Stimulated activated CD8-positive, alpha-beta memory T cell treated with anti-CD3 and anti-CD28 coated beads, Interleukin-15, amount 100 ng/mL, for 1 hour (primary cell): ENCODE measurements at places on chromosomes 7 and 10.

DNA sequence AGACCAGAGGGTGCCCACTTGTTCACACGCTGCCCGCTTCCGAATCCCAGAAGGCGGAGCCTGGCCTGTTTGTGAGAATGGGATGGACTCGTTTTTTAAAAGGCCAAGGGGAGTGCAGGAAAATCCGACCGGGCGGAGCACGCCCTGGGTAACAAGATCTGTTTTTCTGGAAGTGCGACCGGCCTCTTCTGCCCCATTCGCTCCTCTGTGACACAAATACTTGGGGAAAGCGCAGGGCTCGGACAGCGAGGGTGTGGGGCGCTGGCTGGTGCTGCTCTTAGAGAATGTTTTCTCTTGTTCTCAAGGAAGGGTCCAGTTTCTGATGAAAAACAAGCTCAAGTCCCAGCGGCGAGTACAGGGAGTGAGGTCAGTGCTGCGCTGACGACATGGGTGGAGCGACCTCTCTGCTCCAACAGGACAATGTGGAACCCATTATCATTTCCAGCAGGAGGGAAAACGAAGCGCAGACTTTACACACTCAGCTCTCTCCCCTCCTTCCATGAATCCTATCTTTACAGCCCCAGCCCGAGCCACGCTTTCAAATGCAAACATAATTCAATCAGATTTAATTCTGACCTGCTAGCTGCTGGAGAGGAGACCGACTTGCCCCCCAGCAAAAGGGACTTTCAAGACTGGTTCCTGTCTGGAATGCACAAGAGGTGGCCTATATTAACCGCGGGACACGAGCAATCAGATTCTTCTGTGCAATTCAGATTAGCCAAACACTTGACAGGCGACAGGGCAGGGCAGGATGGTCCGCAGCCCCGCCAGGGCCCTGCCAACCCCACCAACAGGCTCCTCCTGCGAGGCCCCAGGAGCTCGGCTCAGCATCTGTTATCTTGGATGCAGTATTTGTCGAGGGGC is 1.1 kb downstream of the RADIL start:
- DNase-seq: no peak

- DNase-seq: no peak
Measured at GRCh38 chr7:22001345-22002004, 55.8 kb upstream of the CDCA7L start.

DNA sequence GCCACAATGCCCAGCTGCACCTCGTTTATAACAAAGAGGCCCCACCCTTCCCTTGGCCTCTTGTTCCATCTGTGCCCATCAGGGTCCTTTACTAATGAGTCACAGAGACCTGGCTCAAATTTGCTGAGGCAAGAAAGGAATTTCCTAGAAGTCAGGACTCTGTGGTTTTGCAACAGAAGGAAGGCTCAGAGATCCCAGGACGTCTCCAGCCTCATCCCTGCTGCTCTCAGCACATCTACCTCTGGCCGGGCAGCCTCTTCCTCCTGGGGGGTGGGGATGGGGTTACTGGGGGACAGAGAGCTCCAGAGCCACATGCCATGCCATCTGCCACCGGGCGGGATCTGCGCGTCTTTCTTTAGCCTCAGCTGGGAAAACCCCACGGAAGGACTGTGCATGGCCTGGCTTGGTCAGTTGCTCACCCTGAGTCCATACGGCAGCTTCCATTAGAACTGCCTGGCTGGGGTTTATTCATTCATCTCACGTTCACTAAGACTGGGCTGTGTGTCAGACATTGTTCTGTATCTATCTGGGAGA is 41.9 kb upstream of the PSMG3 start:
- DNase-seq: no peak

- no peak for DNase-seq
Measured at GRCh38 chr7:41199136-41199535, 503.8 kb downstream of the INHBA start.

DNA sequence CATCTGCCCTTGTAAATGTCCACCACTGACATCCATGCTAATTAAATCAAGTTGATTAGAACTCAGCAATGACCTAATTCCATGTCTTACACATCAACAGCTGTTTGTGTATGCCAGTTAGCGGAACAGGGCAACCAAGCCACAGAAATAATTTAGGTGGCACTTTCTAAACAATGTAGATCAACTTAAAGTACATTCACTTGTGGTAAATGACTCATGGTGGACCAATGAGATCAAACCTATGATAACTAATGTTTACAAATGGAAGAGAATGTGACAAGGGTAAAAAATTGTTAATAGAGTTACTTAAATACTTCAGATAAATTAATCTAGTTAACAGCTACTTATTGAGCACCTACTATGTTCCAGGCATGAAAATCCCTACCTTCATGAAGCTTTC is 63.1 kb upstream of the ICA1 start:
- DNase-seq: no peak

GRCh38 chr10:60172363-60172990 is 217.2 kb downstream of the ANK3 start:
- no peak for DNase-seq

GRCh38 chr7:156612930-156613329 is 27.6 kb upstream of the RNF32 start:
- DNase-seq: peak; percentile 46

DNA sequence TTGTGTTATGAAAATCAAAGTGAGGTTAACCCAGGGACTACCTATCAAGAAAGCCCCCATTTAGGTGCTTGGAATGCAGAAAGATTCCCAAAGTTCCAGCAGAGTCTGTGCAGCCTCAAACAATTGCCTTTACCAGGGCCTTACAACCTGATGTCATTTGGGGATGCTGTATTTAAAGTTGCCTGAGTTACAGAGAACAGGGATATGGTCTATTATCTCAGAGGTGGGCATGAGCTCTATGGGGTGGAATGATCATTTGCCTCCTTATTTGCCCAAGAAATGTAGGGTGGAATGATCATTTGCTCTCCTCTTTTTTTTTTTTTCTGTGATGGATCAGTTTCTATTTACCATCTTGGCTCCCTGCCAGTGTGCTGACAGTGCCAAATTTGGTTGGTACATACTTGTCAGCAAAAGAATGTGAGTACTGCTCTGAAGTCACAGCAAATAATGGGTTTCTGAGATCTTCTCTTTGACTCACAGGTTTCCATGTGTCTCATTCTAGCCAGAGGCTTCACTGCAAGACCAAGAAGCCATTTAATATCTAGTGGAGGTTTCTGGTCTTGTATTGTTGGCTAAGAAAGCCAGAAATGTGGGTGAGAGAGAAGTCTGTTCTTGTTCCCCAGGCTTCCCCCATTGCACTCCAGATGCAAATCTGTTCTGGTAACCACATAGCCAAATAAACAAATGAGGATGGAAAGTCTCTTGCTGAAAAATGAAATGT is 45.5 kb upstream of the ZNRF2 start:
- DNase-seq: no peak

DNA sequence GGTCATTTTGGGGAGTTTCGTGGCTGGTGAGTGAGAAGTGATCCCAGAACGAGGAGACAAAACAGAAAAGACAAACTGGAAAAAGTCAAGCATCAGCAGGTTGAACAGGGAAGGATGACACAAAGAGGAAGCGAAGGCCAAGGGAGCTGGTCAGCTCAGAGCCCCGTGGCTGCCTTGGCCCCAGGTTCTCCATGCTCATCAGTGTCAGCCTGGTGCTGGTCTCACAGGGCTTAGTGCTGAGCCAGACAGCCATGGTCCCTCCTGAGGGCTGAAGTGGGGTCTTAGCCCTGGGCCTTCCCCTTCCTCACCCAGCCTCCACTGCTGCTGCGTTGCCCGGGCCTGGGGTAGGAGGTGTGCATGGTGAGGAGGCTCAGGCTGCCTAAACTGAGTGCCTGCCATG is 183.6 kb downstream of the PFKFB3 start:
- DNase-seq: no peak

- DNase-seq: no peak
Measured at GRCh38 chr7:77266291-77266794, 66.7 kb upstream of the FGL2 start.

GRCh38 chr7:158449942-158450341 is 137.7 kb downstream of the PTPRN2 start:
- DNase-seq: no peak

GRCh38 chr10:97914837-97915211 is 65.2 kb downstream of the GOLGA7B start:
- peak; percentile 35 for DNase-seq

- DNase-seq: no peak
Measured at GRCh38 chr7:42348631-42349030, 111.6 kb upstream of the GLI3 start.

DNA sequence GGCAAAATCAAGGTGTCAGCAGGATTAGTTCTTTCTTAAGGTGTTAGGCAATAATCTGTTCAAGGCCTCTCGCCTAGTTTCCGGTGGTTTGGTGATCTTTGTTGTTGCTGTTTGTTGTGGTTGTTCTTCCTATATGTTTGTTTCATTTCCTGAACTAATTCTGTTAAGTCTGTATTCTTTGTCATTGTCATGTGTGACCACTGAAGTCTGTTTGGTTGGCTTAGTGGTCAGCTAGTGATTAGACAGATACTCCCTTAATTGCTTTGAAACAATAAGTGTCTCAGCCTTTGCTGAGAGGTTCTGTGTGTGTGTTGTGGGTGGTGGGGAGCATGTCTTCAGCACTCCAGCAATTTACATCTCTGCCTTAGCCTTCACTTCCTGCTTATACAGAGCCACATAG is 46.0 kb downstream of the ABCC2 start:
- no peak for DNase-seq

DNA sequence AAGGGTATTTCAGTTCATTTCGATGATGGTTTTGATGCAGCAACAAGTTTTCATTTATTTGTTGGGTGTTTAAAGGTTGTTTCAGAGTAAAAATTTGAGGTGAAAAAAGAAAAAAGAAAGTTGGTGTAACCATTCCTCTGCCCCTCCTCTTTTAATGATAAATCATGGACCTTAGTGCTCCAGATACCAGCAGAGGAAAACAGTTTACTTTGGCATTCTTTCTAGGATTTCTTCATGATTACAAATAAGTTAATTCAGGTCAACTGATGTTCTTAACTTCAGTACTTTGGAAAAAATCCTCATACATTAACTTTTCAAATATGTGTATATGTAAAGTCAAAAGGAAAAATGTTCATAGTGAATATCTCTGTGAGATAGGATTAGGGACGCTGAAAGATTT is 2.0 kb upstream of the RBP4 start:
- DNase-seq: no peak

DNA sequence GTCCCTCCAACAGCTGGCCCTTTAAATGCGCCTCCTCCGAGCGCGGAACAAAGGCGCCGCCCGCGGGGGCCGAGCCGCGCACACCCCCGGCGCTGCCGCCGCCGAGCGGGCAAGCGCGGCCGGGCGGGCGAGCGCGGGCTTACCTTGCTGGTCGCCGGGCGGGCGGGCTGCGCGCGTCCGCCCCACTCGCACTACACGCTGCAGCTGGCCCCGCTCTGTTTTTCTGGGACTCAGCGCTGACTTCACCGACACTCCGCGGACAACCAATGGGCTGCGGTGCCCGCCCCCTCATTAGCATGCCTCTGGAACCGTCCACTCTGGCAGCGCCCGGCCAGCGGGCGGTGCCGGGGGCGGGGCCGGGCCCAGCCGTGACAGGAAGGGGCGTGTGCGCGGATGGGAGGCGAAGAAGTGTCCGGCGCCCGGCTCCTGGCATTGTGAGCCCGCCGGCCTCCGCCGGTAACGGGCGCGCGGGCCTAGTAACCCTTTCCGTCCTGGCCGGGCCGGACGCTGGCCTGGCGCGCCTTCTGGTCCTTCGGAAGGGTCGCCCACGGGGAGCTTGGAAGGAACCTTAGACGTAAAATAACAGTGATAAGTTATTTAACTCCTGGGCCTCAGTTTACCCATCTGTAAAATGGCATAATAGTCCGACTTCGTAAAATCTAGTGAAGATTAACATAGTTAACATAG is at the start of gene SORBS1:
SORBS1 (minus strand) TSS at position 195 of the 687 bp plus-strand sequence. CDS start 120,236 bp downstream, outside the sequence.
- peak; percentile 62 for DNase-seq

- DNase-seq: no peak
Measured at GRCh38 chr10:68163735-68164134, 54.4 kb downstream of the MYPN start.

GRCh38 chr7:150325110-150325611 is 1.8 kb upstream of the ACTR3C start:
- no peak for DNase-seq

DNA sequence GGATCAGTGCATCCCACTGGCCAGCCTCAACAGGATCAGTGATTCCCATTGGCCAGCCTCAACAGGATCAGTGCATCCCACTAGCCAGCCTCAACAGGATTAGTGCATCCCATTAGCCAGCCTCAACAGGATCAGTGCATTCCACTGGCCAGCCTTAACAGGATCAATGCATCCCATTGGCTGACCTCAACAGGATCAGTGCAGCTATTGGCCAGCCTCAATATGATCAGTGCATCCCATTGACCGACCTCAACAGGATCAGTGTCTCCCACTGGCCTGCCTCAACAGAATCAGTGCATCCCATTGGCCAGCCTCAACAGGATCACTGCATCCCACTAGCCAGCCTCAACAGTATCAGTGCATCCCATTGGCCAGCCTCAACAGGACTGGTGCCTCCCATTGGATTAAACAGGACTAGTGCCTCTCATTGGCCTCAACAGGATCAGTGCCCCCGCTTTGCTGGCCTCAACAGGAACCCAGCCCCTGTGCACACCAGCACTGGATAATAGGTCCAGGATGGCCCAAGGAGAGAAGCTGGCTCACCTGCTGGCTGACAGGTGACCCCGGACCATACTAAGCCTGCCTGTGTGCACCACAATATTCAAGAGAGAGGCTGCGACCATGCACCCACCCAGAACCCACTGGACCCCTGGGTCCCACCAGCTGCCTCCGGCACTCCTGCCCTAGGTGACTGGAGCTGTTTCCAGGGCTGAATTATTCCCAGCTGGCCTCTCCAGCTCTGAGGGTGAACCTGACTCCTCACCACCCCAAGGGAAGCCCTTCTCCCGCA is 59.9 kb downstream of the PDGFA start:
- no peak for DNase-seq

- DNase-seq: no peak
Measured at GRCh38 chr10:101894266-101894665, 50.7 kb upstream of the KCNIP2 start.

- DNase-seq: no peak
Measured at GRCh38 chr7:20359341-20359963, 28.8 kb downstream of the ITGB8 start.

DNA sequence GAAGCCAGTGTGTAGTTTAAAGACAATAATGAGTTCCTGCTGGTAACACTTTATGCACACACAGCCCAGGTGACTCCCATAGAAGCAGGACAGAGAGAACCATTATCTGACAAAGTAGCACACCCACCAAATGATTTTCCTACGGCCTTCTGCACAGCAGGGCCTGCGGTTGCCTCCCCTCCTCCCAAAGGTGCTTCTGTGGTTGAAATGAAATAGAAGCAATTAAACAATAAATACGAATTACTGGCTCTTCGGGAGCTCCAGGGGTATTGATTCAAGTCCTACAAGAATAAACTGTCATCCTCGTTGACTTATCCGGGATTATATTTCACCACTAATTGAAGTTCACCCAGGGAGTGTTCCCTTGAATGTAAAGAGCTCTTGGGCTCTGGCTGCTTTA is 172.1 kb downstream of the ACTR3B start:
- DNase-seq: no peak

DNA sequence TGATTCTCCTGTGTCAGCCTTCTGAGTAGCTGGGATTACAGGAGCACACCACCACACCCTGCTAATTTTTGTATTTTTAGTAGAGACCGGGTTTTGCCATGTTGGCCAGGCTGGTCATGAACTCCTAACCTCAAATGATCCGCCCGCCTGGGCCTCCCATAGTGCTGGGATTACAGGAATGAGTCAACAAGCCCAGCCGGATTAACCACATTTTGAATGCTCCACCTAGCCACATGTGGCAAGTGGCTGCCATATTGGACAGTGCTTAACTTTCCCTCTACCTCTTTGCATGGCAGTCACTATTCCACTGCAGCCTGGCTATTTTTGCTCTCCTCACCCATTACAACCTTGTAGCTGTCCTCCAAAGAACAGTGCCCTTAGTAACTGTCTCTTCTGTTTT is 160.1 kb downstream of the GATA3 start:
- DNase-seq: no peak
